ENCODE measurements at places on chromosomes 6 and 20.
A peak's percentile ranks its signal among the peaks of the same experiment; 100 is the strongest.

DNA sequence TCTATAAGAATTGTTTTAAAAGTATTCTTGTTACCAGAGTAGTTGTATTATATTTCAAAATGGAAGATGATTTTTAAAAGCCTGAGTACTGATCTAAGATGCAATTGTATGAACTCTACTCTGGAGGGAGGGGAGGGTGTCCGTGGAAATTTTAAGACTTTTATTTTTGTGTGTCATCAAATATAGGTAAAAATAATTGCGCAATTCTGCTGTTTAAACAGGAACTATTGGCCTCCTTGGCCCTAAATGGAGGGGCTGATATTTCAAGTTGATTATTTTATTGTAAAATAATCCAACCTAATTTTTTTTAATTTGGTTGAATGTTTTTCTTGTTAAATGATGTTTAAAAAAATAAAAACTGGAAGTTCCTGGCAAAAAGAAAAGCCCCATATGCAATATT, 38.1 kb upstream of the RPP40 start:
- DNase-seq: no peak

GRCh38 chr6:118296129-118296901, 251.8 kb upstream of the PLN start:
- peak; percentile 28 for DNase-seq

- DNase-seq: no peak
Observed at GRCh38 chr6:34984416-34984815, 95.4 kb downstream of the ANKS1A start.

DNA sequence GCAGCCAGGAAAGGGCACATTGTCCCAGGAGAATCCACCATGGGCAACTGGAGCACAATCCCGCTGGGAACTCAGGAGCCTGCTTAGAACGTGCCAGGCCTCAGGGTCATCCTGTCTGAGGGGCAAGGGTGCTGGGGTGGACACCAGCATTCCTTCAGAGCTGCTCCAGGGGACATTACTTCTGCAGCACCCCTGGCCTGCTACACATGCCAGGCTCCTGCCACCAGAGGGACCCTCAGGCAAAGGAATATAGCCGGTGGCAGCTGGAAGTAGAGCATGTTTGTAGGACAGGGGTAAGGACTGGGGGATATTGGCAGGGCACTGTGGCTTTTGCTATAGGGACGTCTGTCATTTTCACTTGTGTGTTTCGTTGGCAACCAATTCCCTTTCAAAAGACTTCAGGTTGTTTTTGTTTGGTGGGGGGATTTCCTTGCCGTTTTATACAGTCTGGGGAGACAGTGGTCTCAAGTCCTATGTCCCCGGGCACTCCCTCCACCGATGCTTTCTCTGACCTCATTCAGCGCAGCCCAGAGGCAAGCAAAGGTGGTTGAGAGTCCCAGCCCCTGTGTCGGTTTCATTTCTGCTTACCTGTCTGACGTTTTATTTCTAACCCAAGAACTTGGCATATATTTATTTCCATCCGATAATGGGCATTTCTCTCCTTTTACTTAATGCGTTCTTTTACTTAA, 130.8 kb downstream of the JPH2 start:
- peak; percentile 41 for DNase-seq

- no peak for DNase-seq
Observed at GRCh38 chr20:12028771-12029170, 111.1 kb downstream of the BTBD3 start.

DNA sequence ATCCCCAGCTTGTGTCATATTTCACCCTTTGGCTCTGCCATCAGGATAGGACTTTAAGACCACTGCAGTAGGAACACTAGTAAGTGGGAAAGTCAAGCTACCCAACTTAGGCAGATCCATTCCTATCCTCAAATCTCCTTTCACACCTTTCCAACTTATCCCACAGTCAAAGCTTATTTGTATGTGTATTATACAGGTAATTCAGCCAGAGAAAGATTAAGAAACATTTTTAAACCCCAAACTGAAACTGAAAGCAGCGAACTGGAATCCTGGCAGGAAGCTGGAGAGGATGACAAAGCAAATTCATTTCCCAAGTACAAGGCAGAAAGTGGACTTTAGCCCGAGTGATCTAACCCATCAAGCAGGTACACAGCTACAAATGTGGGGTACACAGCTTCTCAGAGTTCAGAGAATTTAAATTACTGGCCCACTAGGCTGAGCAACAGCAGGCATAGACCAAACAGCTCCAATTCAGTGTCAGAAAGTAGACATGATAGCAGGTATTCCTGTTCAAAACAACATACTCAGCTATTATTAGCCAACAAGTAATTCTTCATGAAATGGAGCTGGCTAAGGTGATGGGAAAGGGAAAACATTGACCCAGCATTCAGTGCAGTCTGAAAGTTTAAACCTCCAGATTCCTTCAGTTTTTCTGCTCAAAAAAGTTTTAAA, 39.1 kb downstream of the ILRUN start:
- DNase-seq: peak; percentile 34

- DNase-seq: no peak
Observed at GRCh38 chr20:33689973-33690372, 3.8 kb upstream of the E2F1 start.

DNA sequence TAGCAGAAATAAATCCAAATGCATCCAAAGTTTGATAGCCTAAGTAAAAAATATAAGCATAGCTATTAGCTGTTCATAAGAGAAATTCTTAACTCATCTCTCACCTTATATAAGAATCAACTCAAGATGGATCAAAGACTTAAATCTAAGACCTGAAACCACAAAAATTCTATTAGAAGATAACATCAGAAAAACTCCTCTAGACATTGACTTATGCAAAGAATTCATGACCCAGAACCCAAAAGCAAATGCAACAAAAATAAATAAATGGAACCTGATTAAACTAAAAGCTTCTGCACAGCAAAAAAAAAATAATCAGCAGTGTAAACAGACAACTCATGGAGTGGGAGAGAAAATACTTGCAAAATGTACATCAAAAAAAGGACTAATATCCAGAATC, 184.3 kb downstream of the TFAP2A start:
- DNase-seq: no peak

DNA sequence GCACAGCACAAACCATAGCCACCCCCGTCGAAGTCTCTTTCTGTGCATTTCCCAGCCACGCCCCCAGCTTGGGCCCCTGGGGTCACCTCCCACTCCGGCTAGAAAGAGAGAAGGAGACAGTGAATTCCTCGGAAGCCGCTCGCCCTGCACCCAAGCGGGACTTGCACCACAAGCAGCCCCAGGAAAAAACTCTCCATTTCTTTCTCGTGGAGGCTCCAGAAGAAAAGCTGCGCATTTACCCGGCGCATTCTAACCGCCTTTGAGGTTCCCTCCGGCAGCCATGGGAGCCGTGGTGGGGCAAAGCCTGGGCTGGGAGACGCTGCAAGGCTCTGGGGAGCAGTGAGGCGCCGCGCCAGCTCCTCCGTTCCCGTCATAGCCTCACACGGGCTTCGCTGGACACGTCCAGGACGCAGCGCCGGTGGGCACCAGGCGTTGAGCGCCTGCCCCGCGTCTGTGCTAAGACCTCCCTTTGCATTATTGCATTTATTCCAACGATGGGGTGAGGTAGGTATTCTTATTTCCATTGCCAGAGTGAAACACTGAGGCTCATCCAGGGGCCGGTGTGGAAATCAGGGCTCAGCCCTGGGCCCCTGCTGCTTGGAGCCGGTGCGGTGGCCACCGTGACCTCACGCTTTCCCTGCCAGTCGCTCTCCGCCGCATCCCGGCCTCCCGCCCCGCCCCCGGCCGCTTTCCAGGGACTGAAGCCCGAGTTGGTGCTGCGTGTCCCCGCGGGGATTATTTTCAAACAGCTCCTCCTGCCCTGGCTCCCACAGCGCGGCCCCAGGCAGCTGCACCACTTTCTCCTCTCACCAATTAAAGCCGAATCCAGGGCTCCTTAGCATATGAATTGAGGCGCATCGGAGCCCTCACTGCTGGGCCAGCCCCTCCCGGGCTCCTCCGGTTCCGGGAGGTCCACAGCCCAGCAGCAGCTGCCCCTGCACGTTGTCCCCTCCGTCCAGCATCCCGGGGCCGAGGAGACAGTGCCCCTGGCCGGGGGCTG, 148.3 kb upstream of the AFDN start:
- no peak for DNase-seq

- no peak for DNase-seq
Observed at GRCh38 chr20:44354979-44355497, 461 bp upstream of the HNF4A start.

DNA sequence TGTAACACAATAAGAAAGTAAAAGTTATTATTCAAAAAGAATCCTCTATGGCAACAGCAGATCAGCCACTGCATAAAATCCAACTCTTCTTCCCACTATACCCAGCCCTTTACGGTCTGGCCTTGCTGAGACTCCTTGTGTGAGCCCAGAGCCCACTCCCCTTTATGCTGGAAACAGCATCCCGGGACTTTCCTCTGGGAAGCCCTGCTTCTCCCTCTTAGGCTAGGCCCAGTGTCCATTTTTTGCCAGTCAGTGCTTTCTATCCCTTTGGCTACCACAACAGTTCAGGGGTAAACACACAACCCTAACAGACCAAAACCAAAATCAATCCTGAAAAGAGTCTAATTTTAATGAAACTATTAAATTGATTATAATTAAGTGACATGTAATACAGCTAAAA, 20.6 kb downstream of the FKBP5 start:
- DNase-seq: no peak

DNA sequence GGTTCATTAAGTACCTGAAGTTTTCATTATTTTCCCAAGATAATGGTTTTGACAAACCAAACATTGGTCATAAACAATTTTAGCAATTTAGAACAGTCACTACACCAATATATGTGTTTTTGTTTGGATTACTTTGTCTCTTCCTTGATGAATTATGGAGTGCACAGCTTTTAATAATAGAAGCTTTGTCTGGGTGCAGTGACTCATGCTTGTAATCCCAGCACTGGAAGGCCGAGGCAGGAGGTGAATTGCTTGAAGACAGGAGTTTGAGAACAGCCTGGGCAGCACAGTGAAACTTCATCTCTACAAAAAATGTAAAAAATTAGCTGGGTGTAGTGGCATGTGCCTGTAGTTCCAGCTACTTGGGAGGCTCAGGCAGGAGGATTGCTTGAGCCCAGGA, 89.4 kb upstream of the ANKEF1 start:
- no peak for DNase-seq

GRCh38 chr6:3320238-3320811, 61.6 kb downstream of the PSMG4 start:
- DNase-seq: no peak

DNA sequence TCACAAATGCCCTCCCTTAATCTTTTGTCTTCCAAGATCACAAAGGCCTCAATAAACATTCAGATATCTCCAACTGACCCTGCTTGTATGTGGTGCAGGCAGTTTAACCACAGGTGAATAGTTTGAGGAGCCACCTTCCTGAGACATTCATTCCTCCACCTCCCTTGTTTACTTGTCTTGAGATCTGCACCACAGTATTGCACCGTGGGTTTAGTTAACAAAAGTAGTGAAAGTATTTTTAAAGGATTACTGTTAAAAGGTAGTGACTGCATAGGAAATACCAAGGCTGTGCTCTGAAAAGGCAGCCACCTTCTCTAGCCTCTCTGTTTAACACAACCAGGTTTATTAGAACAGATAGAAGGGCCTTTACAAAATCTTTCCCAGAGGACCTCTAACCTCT, 46.5 kb downstream of the SESN1 start:
- no peak for DNase-seq

- no peak for DNase-seq
Observed at GRCh38 chr6:138253731-138254130, 35.4 kb upstream of the PBOV1 start.

DNA sequence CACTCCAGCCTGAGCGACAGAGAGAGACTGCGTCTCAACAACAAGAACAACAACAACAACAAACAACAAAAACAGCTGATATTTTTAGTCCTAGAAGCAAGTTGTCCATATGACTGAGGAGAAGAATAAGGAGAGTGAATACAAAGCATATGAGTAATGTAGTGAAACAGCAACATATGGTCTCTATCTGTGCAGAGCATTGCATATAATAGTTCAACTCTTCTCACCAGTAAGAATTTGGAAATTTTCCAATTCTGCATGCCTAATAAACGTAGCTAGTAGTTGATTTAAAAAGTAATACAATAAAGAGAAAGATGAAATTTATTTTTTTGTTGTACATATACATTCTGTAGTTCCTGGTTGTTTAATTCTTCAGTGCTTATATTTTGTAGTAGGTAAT, 129.7 kb upstream of the FAM83B start:
- DNase-seq: no peak

- DNase-seq: no peak
Observed at GRCh38 chr20:37220731-37221130, 40.9 kb downstream of the GHRH start.

- DNase-seq: no peak
Observed at GRCh38 chr20:37202267-37202943, 23.1 kb upstream of the MROH8 start.

- peak; percentile 17 for DNase-seq
Observed at GRCh38 chr20:57484772-57485171, 40.2 kb downstream of the CTCFL start.

- DNase-seq: no peak
Observed at GRCh38 chr6:47810885-47811284, 29.1 kb downstream of the OPN5 start.

- DNase-seq: no peak
Observed at GRCh38 chr6:146484411-146484810, 59.2 kb upstream of the RAB32 start.

GRCh38 chr6:155402656-155403304, 52.9 kb downstream of the NOX3 start:
- no peak for DNase-seq

DNA sequence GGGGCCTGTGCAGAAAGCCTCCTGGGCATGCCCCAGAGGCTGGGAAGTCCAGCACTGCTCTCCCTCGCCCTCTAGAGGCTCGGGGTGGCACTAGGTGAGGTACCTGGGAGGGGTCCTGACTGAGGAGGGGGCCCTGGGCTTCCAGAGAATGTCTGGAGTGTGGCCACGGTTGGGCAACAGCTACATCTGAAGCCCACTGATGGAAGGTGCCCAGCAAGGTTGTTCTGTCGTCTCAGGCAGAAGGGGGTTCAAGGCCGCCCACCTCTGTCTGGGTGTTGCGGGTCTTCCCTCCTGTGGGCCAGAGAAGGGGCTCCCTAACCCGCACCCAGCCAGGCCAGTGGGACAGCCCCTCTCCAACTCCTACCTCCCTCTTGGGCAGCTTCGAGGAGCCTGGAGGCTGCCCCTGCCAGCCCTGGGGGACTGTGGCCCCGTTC, 11.4 kb upstream of the VEGFA start:
- no peak for DNase-seq

DNA sequence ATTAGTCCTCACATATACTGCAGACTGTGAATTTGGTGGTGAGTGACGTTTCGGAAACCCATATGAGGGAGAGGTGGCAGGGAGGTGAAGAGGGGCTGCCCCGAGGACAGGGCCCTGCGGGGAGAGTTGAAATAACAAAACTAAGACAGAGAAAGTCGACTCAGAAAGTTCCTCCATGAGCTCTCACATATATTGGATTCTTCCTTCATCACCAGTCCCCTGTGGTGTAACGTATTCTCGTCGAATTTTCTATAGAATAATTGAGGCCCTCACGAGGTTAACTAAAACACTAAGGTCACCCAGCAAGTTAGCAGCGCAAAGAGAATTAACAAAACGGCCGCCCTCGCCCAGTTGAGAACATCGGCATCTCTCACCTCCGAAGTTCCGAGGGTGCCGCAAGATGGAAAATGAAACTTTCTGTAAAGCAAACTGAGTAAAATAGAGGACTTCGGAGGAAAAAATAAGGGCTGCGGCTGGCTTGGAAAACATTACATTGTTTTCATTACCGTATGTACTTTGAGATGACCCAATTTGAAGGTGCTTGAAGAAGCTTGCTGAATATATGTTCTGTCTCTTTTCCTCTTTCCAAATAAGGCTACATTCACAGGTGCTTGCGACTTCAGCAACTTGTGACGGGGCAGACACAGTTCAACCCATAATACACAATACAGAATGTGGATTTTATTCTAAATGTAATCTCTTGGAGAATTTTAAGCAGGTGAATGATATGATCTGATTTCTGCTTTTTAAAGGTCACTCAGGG, 490.9 kb upstream of the JARID2 start:
- no peak for DNase-seq
